ENCODE measurements at places on chromosomes 2 and 18.

DNA sequence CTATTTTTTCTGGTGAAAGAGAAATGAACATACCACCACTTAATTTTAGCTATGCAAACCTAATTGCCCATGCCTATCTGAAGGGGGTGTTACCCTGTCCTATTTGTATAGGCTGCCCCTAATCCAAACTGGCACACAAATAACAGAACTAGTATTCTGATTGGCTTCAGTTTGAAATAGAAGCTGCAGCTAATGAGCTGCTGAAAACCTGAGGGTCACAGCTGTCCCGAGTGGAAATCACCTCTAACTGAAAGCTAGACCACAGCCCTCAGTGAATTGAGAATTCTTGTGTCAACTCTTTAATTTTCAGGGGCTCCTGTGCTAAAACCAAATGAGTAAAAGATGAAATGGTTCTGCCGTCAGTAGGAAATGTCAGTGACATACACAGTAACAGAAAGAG, 28.7 kb downstream of the CCDC141 start:
- no peak for DNase-seq

DNA sequence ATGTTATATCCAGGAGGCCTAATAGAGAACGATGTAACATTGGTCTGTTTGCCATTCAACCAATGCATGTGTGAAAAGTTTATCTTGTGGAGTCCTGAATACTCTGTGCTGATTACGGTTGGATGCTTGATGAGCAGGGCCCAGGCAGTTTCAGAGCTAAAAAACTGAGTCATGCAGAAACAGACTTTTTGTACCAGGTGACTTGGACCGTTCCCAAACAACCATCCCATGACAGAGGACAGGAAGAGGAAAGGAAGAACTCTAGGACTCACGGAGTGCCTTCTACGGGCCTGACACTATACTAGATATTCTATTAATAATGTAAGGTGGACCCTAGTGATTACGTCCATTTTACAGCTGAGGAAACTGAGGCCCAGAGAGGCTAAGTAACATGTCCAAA, 142.1 kb downstream of the ARHGAP28 start:
- DNase-seq, result no peak

DNA sequence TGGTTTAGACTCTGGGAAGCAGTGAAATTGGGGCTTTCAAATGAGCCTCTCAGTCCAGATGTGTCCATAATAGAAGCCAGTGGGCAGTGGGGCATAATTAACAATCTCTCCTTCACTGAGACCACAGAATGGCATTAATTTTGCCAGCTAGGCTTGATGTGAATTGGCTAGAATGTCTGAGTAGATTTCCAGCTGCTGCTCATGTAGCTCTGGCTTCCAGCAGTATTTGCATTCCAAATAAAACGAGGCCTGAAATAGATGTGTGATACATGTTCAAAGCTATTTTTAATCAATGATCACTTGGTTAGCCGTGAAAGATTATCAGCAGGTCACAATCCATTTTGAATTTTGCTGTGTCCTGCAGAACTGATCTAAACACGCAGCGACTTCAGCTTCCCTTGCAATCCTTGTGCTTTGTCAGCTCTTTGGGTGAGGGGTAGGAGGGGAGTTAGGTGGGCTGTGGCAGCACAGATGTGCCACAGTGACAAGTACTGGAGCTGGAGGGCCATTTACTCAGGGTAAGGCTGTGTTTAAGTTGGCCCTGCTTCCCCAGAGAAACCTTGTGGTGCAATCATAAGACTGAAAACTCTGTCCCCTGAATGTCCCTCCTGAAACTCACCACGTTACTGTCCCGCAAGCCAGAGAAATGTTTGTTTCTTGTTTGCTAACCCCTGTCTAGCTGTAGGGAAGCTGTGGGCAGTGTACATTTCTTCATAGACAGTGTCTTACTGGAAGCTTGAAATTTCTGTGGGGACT, 56.9 kb upstream of the TMEM178A start:
- no peak for DNase-seq

GRCh38 chr2:201774546-201774945, 6.2 kb downstream of the ALS2 start:
- no peak for DNase-seq
